ENCODE measurements at places on chromosomes 2 and 18.

GRCh38 chr2:40352041-40352702 is 99.7 kb downstream of the SLC8A1 start:
- no peak for DNase-seq

- DNase-seq = no peak
Measured at GRCh38 chr2:80149991-80150390, 154.6 kb downstream of the LRRTM1 start.

- no peak for DNase-seq
Measured at GRCh38 chr18:58908006-58908405, 43.3 kb downstream of the ZNF532 start.

GRCh38 chr2:17815468-17816184 is 634 bp upstream of the MSGN1 start:
- no peak for DNase-seq

DNA sequence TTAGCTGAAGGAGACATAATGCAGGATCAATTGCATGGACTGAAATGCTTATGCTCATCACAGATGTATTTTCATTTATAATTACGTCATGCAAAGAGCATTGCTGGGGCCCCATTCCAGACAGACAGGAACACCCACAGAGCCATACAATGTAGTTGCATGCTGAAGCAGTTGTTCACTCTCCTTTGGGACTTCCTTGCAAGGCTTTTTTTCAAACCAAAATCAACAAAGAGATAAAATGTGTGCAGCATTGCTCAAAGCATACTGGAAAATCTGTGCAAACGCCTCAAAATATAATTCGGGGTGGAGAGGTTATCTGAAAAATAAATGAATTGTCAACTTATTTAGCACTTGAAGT is 463.2 kb downstream of the CDH2 start:
- DNase-seq = no peak

- DNase-seq = no peak
Measured at GRCh38 chr2:237720957-237721356, 77.6 kb upstream of the RBM44 start.

DNA sequence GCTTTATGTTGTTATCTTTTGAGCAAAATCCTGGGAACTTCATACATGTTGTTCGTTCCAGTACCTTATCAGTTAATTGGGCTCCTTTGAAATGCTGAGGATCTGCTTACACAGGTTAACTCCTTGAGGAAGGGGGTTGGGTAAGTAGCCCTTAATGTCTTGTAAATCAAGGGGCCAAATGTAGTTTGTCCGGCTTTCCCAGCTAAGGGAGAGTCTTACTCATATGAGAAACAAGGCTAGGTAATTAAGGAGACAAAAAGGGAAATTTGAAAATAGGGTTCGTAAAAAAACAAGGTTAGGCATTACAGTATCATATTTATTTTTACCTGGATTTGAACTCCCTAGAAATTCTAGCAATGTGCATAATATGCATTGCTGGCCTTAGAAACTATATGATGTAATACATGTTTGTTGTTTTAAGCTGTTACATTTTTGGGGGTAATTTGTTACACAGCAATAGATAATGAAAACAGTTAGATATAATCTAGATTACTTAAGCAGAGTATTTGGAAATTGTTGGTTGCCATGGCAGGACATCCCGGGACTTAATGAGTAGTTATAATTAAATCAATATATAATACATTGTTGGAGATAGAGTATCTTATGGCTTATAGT is 30.9 kb upstream of the RNF149 start:
- no peak for DNase-seq
